NCI-H446 (cell line): ENCODE measurements at places on chromosomes 6 and 20.

- DNase-seq: no peak
Observed at GRCh38 chr6:139819776-139820175, 445.3 kb upstream of the CITED2 start.

GRCh38 chr6:151002491-151002935, 137.0 kb downstream of the MTHFD1L start:
- no peak for DNase-seq

- no peak for DNase-seq
Observed at GRCh38 chr6:4781426-4781825, 5.2 kb downstream of the CDYL start.

DNA sequence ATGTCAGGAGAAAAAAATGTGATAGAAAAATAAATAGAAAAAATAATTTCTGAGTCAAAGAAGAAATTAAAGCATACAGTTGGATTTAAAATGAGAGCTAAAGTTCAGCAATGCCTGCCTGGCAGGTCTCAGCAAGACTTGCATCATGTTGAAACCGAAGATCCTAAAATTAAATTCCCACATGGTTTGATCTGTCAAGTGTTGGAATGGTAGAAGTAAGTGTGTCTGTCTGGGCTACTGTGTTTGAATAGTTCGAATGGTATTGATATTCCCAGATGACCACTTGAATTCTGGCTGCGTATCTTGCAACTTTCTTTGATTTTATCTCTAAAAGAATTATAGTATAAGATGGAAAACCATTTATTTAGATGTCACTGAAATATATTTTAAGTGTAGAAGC, 1349.6 kb downstream of the EPHA7 start:
- no peak for DNase-seq

- DNase-seq: no peak
Observed at GRCh38 chr6:130453230-130453629, 87.4 kb downstream of the TMEM200A start.

DNA sequence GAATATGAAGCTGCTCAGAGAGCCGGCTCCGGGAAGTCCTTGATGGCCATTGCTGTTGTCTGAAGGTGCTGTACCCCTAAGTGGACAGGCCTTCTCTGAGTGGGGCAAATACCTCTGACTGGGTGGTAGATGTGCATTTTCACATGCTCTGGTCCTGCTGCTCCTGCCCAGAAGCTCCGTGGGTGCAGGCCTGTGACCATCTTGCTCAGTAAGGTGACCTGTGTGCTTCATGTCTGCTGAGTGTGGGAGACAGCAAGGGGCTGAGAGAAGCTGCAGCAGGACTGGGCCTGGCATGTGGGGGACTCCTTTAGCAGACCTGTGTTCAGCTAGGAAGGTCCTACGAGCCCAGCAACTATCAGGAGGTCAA, 5.0 kb downstream of the SPATA2 start:
- DNase-seq: no peak

- no peak for DNase-seq
Observed at GRCh38 chr6:51365566-51365965, 546.9 kb downstream of the TFAP2B start.

DNA sequence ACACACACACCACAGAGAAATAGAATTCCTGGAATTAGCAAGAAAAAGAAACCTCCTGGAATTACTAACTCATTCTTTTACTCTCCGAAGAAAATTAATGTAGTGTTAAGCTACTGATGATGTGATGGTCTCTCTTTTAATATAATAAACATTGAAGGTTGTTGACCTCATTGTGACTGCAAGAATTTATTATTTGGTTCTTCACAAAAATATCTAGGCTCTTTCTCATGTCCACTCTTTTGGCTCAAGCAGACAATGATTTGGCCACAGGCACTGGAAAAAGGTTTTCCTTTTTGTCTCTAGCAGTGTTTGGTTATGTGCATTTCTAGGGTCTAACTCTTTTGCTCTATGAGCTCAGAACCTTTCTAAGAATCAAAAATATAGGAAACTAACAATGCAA, 811.9 kb downstream of the TENT5A start:
- DNase-seq: no peak

DNA sequence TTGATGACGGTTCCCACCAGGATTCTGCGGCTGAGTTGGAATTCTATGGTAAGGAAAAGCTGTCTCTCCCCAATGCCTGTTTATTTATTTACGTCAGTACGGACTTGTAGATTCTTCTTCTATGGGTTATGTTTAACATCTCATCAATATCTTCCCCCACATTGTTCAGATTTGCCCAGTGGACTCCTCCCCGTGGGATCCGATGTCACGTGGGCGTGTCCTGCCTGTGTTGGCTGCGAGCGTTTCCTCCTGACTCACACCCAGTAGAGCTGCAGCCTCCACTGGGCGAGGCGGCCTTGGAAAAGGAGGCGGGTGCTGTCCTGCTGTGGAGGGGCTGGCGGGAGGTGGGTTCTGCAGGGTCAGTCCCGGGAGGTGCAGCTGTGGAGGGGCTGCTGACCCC, 46.8 kb upstream of the SLCO4A1 start:
- DNase-seq: no peak

DNA sequence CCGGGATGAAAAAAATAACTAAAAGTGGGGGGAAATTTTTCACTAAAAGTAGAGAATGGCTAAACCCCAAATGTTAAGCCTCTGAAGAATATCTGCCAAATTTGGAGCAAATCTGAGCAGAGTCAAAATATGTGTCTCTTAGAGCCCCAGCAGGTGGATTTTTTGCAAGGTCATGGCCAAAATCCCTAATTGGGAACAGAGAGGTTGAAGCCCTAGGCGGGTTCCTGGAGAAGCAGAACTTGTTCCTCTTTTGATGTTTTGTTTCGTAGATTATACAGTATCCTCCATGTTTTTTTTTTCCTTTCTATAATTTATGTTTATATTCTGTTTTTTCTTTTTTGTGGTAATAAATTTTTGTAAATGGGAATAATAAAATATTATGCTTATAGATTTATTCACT, 94.4 kb downstream of the PLCB4 start:
- peak; percentile 21 for DNase-seq

- DNase-seq: peak; percentile 55
Observed at GRCh38 chr6:161417717-161418462, 144.0 kb upstream of the AGPAT4 start.

- DNase-seq: no peak
Observed at GRCh38 chr20:33388268-33388667, 13.1 kb downstream of the CDK5RAP1 start.
